Endodermal cell (in vitro differentiated cells): ENCODE measurements at places on chromosomes 6 and 20.

- DNase-seq: no peak
Measured at GRCh38 chr6:71887744-71888230, 1.4 kb downstream of the RIMS1 start.

DNA sequence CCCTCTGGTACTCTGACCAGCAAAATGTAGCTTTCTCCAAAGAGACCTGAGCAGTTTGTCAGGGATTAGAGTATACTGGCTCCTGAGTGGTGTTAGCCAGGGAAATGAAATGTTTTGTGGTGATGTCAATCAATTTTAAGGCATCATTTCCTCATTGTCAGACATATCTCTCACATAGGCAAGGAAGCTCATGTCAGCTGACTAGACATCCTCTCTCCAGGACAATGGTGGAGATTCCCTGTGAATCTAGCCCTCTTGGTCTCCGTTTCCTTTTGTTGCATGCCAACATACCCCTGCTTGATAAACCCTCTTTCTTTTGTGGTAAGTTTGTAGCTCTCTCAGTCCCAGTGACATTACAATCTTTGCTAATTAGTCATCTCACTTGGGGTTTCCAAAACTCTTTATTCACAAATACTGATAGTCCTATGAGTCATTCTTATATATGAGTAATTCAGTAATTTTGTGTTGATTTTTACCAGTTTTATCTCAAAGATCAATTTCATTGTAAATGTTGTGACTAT lies 135.6 kb upstream of the PTPRK start:
- no peak for DNase-seq

GRCh38 chr6:30450909-30451841 lies 38.1 kb upstream of the HLA-E start:
- peak; percentile 69 for DNase-seq

DNA sequence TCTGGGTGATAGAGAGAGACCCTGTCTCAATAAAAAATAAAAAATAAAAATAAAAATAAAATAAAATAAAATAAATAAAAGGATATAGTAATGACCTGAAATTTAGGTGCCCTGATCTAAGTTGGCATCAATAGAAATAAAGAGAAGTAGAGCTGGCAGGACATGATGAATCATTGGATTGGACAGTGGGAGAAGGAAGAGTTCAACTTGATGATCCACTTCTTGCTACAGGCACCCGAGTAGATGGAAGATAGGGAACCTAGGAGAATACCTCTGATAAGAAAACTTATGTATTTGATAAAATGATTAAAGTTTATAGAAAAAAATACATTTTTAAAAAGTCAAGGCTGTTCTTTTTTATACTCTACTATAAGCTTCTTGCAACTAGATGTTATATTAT lies 79.0 kb downstream of the ADTRP start:
- no peak for DNase-seq

DNA sequence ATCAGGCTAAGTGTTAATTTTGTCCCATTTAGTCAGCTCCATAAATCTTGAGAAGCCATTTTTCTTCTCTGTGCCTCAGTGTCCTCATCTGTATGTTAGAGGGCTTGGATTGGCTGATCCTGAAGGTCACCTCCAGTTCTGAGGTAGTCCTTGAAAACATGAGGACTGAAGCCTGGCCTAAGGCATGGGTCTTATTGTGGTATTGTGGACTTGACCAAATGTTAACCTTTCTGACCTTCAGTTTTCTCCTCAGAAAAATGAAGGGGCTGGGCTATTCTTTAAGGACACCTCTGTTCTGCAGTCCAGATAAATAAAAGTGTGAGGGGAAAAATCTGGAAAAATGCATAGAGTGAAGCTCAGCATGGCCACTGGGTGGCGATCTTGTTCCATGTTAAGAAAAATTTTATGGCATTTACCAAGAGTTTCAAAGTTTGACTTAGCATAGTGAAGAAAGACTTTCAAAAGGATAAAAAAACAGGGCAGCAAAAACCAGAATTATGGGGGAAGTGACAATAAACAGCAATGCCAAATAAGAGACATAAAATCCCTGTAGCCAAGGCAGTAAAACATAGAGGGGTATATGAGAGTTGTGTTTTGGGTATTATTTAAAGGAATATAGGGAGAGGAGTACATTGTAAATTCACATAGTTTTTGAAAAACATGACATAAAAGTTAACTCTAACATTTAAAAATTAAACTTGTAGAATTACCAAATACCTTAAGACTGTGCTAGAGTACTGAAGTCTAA lies 13.2 kb upstream of the TFB1M start:
- peak; percentile 82 for DNase-seq

- peak; percentile 65 for DNase-seq
Measured at GRCh38 chr6:3364391-3364790, 92.5 kb downstream of the SLC22A23 start.

GRCh38 chr6:155388591-155388990 lies 67.0 kb downstream of the NOX3 start:
- no peak for DNase-seq

DNA sequence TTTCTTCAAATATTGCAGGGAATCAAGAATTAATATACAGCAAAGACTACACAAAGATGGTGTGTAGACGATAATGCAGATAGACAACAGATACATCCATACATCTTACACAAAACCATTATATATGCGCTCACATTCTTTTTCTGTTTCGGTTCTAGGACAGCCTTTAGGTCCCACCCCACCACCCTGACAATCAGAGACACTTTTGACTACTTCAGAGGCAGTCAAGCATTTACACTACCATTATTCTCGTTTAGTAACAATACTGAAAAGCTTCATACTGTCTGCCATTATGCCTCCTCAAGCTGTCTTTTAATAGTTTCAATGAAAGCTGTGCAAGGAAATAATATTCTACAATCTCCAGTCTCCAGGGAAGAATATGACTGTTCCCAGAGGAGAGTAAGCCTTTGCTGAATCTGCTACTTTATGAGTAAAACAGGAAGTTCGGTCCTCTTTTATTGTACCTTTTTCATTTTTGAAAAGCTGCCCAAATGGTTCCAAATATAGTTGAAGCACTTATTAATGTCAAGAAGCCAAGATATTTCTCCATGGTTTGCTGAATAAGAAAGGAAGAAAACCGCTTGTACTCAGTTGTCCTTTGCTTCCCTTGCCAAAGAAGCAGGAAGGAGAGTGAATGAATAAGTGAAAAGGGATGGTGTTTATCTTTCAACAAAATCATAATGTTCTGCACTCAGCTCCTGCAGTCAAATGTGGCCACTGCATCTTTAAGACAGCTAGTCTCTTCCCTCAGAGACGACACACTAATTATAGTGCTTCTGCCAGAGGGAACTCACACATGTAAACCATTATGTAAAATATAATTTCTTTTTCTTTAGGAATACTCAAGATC lies 468.3 kb downstream of the CDC5L start:
- no peak for DNase-seq

- no peak for DNase-seq
Measured at GRCh38 chr20:53220482-53221307, 248.5 kb downstream of the TSHZ2 start.

- peak; percentile 95 for DNase-seq
Measured at GRCh38 chr20:3218307-3218988, 9.2 kb downstream of the ITPA start.

DNA sequence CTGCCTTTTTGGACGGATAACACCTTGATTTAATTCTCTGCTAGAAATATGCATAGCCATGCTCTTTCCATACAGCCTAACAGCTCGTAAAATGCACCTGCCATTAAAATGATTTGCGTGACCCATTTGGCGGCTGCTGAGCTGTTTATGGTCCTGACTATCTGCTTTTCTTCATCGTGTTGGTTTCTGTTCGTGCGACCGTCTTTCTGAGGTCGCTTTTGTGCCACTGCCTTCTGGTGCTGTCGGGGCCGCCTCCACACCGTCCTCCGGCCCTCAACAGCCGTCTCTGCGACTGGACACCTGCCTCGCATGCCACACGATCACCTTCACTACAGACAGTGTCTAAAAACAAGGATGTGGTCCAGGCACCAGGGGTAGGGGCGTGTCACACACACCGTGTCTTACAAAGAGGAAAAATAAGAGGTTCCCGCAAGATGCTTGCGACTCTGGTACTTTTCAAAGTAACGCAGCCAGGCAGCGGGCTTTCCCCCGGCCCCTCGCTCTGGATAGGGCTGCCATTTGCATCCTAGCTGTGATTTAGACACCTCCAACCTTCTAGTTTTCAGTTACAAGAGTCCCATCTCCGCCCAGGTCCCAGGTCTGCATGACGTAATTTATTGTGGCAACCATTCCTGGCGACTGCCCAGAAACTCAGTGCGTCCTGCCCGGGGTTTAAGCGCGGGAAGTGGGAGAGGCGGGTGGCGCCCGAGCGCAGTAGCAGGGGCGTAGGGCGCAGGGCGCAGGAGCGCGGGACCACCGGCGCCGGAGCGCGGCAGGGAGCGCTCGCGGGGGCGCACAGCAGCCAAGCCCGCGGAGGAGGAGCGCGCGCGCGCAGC lies at the start of gene STMND1:
Gene STMND1 (plus strand): TSS at position 629 of the 836 bp plus-strand sequence. CDS start 208 bp downstream, outside the sequence.
- DNase-seq: peak; percentile 83

DNA sequence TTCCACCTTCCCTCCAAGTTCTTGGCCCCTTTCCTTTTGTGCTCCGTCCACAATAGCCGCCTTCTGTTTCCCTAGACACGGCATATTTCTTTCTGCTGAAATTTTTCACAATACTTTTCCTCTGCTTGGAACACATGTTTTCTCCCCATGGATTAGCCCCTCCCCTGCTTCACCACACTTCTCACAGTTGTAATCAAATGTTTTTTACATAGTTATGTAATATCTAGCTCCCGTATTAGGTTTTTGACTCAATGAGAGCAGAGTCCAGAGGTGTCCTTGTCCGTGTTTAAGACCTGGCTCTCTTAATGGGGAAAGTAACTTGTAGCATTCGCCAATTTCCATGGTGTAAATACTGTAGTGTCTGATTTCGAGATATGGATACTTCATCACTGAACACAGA lies 34.7 kb downstream of the PLCB1 start:
- DNase-seq: no peak

GRCh38 chr6:112307707-112308106 lies 39.4 kb upstream of the RFPL4B start:
- DNase-seq: no peak
